Liver (tissue), 10 donors: ENCODE measurements at places on chromosomes 16 and 17.

DNA sequence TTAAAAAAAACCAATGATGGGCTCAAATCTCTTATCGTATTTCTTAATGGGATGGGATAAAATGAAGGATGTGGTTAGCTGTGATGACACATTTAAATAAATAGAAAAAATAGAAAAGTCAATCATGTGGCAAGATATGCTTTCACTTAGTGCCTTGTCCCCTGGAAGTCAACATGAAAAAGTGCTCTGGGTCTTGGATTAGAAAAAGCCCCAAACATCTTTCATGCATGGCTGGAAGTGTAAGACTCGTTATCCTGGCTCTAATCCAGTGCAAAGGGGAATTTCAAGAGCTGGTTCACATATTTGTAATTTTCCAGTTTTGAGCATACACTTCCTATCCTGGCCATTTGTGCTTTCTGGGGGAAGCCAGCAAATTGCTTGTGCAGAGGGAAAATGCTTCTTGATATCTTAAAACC, 160.9 kb downstream of the MAP2K6 start:
- no peak for DNase-seq

- DNase-seq: no peak
Observed at GRCh38 chr16:20073203-20074098, at the start of gene GPR139. TSS of gene GPR139 (minus strand) at chr16:20073890. CDS start at chr16:20073616, 274 bp downstream.

GRCh38 chr17:82041144-82041814, 3.8 kb upstream of the DCXR start:
- no peak for DNase-seq

- no peak for DNase-seq
Observed at GRCh38 chr17:73738751-73739575, 94.7 kb upstream of the SDK2 start.

DNA sequence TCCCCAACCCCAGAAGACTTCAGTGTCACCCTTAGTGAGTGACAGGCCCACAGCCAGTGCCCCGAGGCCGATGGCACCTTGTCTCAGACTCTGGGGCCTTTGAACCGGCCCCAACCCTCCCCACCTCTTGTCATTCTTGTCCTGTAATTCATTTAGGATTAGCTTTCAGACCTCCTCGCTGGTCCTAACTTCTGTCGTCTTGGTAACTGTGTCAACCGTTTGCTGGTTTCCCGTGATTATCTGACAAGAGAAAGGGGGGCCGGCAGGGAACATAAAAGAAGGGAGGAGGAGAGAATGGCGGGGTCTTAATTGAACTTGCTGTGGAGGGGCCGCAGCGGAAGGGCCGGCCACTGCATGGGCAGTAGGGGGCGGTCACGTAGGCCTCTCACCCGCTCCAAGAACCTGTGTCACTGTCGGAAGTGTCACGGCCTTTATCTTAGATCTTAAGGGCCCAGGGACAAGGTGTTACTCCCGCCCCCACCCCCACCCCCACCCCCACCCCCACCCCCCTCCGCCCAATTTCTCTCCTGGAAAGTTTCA, 46.5 kb upstream of the GSE1 start:
- DNase-seq: no peak

- DNase-seq: no peak
Observed at GRCh38 chr16:11949527-11949926, 7.7 kb upstream of the NPIPB2 start.
